K562 (cell line): ENCODE measurements at places on chromosomes 6 and 20. TPM values are rescaled to one million over a fixed set of nuclear protein-coding genes. Genes with fewer than 3 reads are reported as not detected.
A peak's percentile ranks its signal among the peaks of the same experiment; 100 is the strongest.

DNA sequence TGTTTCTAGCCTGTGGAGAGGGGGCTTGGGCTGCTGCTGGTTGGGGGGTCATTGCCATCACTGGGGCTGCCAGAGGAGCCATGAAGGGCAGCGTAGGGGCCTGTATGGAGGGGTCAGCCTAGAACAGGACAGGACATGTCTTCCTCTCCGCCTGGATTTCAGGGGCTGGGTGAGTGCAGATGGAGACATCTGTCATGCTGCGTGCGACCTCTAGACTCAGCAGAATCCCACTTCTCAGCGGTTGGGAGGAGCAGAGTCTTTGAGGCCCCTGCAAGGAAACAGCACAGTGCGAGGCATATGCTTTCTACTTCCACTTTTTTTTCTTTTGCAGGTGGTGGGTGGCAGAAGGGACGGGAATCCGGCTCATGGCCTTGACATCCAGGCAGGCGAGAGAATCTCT is 67.9 kb downstream of the EZR start:
- H3K4me1 ChIP-seq: no peaks in the 10 kb centered on the region; the same call in 1 of the 2 replicates
- peaks cover 29% of the 10 kb centered on the region for H3K27me3 ChIP-seq
- no peak for DNase-seq

DNA sequence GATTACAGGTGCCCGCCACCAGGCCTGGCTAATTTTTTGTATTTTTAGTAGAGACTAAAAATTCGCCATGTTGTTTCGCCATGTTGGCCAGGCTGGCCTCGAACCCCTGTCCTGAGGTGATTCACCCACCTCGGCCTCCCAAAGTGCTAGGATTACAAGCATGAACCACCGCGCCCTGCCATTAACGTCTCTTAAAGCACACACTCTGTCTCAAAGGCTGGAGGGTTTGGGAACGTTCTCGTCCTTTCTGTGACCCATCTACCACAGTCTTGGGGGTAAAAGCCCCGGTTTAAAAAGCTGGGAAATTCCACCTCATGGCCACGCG is 57.8 kb upstream of the ARID1B start:
- H3K4me1 ChIP-seq: peaks cover 33% of the 10 kb centered on the region
- no peak for DNase-seq
- peak overlapping the region; percentile 29 for H3K4me3 ChIP-seq
- no peaks in the 10 kb centered on the region for H3K36me3 ChIP-seq

Gene ADTRP
- 11.7 and 12.3 TPM in 2 replicates for total RNA-seq

Gene FOXP4
- total RNA-seq: 26.7 and 29.4 TPM in 2 replicates

Gene CSE1L
- 206 and 219 TPM in 2 replicates for total RNA-seq

Gene PNPLA1
- total RNA-seq: 0.11 and 0.13 TPM in 2 replicates

Gene RAET1E
- total RNA-seq: not detected in 2 replicates

Gene HCK
- not detected in 2 replicates for total RNA-seq
